ENCODE measurements at places on chromosomes 16 and 17. TPM values are rescaled to one million over a fixed set of nuclear protein-coding genes. Genes with fewer than 3 reads are reported as not detected.
A peak's percentile ranks its signal among the peaks of the same experiment; 100 is the strongest.

Gene TBC1D3B
- total RNA-seq, result 2.2 TPM

Gene MYH2
- not detected for total RNA-seq

Gene PLXDC1
- total RNA-seq, result 14.1 TPM

Gene ALDOA
- 3,843 TPM for total RNA-seq

- peak; percentile 81 for DNase-seq
These were observed 254.4 kb downstream of the C16orf95 start for GRCh38 chr16:87062569-87063442.

DNA sequence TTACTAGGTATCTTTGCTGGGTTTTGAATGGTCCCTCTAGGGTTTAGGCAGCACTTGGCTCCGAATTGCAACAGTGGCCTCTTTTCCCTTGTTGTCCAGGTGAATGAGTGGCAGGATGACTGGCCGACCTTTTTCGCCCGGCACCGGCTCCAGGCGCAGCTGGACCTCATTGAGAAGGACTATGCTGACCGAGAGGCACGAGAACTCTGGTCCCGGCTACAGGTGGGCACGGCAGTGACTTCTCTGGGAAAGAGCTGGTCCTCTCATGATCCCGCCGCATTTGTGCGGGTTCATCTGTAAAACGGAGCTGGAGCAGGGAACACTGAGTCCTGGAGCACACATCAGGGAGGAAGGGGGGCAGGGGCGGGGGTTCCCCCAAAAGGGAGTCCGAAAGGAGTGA is 3.1 kb upstream of the TBCD start:
- DNase-seq, result no peak

DNA sequence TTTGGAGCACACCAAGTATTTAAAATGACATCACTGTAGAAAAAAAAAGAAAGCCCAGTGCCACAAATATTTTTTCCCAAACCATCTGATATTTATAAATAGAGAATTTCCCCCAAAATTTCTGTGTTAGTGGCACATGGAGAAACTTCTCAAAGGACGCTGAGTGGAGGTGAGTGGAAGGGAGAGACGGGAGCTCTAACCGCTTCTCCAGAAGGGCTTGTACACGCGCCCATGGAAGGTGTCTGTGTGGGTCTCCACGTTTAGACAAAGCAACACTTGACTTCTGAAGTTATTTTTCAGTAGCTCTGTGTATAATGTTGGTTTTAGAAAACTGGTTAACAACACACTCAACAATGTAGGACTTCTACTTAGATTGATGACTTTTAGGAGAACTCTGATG is 1.0 kb downstream of the MYOCD start:
- DNase-seq, result no peak
